ENCODE measurements at places on chromosomes 7 and 10.

DNA sequence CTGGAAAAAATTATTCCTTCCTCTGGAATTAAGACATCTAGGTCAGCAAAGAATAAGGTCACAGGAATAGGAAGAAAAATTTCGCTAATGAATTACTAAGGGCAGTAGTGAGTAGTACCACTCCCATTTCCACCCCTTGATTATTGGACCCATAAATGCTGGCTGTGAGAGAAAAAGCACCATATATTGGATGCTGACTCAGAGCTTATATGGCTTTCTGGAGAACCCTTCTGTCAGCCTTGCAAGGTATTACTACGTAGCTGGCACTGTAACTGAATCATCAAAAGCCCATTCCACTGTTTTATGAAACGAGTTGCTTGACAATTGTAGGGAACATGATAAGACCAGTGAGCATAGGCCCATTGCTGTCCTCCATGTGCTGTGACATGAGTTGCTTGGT is 179.3 kb downstream of the ATRNL1 start:
- no peak for DNase-seq

- DNase-seq, result no peak
Measured at GRCh38 chr7:116999311-116999710, 46.0 kb downstream of the ST7 start.

DNA sequence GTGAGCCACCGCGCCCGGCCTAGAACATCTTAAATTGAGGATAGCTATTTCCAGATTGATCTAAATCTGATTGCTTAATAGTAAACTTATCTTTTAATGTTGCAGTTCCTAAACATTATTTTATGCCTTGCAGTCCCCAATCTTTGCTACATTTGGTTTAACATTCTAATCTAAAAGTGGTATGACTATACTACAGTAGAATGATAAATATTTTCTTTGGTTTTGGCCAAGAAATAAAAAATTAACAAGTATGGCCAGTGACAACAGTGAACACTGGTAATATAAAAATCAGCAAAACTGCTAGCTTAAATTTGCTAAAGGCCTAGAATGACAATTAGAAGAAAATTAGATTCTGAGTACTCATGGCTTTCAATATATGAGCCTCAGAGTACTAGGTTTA is 73.5 kb downstream of the CDK6 start:
- DNase-seq, result no peak

- DNase-seq, result no peak
Measured at GRCh38 chr7:40239755-40240303, 105.0 kb downstream of the SUGCT start.

- no peak for DNase-seq
Measured at GRCh38 chr10:70893227-70894006, 5.1 kb upstream of the PCBD1 start.
